ENCODE measurements at places on chromosomes 2 and 18.

DNA sequence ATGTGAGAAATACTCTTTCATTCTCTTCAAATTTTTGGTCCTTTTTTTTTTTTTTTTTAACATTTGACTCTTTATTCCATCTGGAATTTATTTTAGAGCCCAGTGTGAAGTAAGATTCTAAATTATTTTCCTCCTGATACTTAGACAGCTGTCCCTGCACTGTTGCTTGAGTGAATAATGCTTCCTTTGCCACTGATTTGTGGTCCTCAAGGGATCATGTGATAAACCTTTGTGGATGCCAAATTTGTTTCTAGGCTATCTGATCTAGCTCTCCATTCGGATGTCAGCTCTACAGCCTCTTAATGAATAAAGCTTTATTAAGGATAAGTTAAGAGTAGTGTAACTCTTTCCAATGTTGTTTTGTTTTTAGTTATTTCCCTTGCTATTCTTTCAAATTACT lies 142.3 kb downstream of the SMAD7 start:
- no peak for DNase-seq

DNA sequence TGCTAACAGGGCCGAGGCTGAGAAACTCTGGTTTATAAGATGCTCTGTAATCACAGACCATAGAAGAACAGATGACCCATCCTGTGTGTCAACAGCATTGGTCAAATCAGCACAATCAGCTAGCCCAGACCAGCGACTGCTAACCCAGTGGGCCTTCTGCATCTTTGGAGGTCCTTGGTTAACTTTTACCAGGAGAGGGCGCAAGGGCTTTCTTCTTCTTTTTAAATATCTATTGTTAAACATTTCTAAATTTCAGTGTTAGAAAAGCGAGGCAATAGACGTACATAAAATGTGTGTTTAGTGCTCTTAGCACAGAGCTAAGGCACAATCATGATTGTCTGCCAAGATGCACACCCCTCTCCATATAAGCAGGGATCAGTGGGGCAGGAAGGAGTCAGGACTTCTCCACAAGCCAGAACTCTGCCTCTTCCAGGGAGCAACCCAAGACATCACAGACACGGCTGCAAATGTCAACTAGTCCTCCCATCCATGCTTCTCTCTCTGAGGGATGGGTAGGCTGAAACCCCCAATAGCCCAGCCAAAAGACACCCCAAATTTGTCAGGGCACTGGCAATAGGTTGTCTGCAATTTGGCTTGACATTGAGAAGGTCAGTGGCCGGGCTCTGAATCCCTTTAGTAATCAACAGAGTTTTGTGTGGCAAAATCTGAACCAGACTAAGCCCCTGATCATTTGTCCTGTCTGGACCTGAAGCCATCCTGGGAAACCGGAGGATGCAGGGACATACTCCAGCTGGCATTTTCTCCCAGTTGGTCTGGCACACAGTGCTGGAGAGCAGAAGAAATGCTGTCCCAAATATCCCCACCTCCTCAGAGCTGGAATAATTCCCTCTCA lies 188.2 kb downstream of the BCL2 start:
- peak; percentile 57 for DNase-seq

GRCh38 chr18:55220523-55220922 lies 261.3 kb upstream of the CCDC68 start:
- DNase-seq, result no peak

DNA sequence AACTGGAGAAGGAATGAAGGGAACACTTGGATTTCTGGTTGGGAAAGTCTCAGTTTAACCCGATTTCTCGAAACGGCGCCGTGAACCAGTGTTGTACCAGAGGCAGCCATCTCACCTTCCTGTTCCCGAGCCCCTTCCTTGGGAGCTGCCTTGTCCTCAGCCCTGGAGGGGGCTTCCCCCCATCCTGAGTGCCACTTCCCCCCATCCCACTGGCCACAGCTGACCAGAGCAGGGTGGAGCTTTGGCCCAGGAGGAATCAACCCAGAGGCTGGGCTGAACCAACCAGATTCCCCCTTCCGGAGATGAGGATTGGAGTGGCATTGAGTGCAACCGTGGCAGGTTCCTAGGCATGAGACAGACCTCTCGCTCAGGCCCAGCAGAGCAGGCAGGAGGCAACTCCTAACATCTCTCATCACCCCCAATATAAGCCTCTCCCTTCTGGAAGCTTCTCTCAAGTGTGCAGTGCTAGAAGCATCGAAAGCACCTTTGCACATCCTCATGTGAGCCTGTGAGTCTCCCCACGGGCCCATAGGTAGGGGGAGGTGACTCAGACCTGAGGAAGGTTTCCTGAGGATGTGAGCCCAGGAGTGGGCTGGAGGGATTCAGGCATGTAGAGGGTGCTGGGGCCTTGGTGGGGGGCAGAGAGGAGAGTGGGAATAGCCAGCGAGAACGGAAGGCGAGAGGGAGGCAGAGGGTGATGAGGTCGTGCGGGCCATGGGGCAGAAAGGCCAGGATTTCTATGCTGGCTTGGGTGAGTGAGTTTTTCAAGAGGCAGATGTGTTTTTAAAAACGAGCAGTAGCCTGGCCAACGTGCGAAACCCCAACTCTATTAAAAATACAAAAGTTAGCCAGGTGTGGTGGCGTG lies 11.9 kb downstream of the NGEF start:
- DNase-seq, result no peak

GRCh38 chr2:187435078-187435477 lies 13.0 kb downstream of the CALCRL start:
- DNase-seq, result no peak

GRCh38 chr2:64143169-64144056 lies 807 bp downstream of the PELI1 start:
- peak; percentile 78 for DNase-seq

GRCh38 chr2:144624451-144624850 lies 104.5 kb upstream of the ZEB2 start:
- DNase-seq, result no peak

- no peak for DNase-seq
These were observed 159.0 kb downstream of the RDH14 start for GRCh38 chr2:18401471-18401870.

GRCh38 chr18:29449424-29449823 lies 1272.5 kb upstream of the CDH2 start:
- no peak for DNase-seq

- no peak for DNase-seq
These were observed 124.7 kb downstream of the GULP1 start for GRCh38 chr2:188416367-188416766.

GRCh38 chr2:113390124-113390849 lies 47.2 kb upstream of the ZNG1B start:
- no peak for DNase-seq

GRCh38 chr18:26565514-26565913 lies 17.2 kb upstream of the KCTD1 start:
- DNase-seq, result no peak

GRCh38 chr2:133338224-133338623 lies 230.0 kb downstream of the NCKAP5 start:
- DNase-seq, result no peak

DNA sequence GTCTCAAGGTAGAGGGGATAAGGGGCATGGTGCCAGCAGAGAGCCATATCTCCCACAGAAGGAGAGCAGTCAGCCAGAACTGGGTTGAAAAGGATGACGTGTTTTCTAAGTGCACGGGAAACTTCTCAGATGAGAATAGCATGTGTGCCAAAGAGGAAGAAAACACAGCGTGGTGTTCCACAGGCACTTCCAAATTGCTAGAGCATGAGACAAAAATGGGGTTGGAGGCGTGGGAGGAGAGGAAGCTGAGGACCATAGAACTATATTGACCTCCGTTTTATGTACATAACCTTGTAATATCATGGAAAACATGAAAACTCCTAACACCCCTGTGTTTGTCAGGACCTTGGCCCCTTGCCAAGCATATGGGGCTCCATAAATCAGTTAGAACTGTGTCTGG lies 682.7 kb upstream of the RAB6C start:
- no peak for DNase-seq

GRCh38 chr2:188203776-188204175 lies 87.9 kb upstream of the GULP1 start:
- DNase-seq, result no peak

DNA sequence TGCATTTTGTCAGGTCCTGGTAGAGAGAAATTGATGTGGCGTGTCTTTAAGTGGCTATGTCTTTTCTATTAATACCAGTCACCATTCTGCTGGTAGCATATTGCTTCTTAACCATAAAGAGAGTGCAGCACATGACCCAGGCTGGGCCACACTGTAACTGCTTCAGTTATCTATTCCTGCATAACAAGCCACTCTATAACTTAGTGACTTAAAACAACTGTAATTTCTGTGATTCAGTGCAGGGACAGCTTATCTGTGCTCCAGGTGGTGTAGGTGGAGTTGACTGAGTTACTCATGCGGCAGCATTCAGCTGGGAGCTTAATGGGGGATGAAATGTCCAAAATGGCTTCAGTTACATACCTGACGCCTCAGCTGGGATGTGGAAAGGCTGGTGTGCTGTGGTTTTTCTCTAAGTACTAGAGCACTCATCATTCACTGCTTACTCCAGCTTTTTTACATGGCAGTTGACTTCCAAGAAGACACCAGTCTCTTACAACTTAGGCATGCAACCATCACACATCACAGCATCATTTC lies 742.4 kb downstream of the SATB2 start:
- DNase-seq, result no peak

- no peak for DNase-seq
These were observed 80.2 kb downstream of the SLC8A1 start for GRCh38 chr2:40371525-40372282.

GRCh38 chr2:209383212-209383611 lies 40.6 kb upstream of the MAP2 start:
- no peak for DNase-seq

- no peak for DNase-seq
These were observed 141.8 kb upstream of the CTDP1 start for GRCh38 chr18:79537758-79538157.

- no peak for DNase-seq
These were observed 150.7 kb upstream of the SLC14A2 start for GRCh38 chr18:45464619-45465018.

- DNase-seq, result no peak
These were observed 49.3 kb upstream of the STK17B start for GRCh38 chr2:196220671-196221070.

GRCh38 chr2:171522052-171522787 lies at the start of gene CYBRD1:
Gene CYBRD1 (plus strand): TSS chr2:171522474. CDS start chr2:171522546, 72 bp downstream.
- peak; percentile 11 for DNase-seq

- peak; percentile 16 for DNase-seq
These were observed 447.5 kb upstream of the FSIP2 start for GRCh38 chr2:185291035-185291647.

DNA sequence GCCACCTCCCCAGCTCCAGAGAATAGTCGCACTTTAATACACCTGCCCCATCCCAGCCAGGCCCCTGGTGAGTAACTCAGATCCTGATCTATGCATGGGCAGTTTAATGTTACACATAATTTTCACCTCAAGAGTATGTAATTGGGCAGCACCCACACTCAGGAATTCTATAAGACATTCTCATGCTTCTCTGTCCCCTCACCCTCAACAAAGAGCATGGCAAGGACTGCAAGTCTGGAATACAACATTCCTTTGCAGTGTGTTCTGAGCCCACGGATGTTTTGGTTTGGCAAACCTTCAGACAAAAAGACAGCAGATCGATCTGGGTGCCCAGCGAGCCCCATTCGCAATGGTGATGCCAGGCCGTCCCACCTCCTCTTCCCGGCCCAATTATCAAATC lies 4.9 kb upstream of the SLC14A1 start:
- DNase-seq, result no peak

DNA sequence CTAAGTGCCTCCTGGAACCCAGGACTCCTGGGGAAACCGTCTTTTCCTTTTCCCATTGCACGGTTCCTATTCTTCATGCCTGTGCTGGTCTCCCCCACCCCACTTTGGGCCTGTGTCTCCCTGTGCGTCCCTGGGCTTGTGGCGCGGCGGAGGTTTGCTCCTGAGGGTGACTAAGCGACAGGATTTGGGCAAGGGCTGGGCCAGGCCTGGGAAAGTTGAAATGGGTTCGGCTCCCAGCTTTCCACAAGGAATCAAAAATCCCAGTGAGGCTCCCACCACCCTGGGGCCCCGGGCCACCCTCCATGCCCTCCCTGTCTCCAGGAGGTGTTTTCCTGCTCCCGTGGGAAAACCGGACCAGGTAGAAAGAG lies 197.6 kb downstream of the NDUFA10 start:
- no peak for DNase-seq
